NCI-H2029 treated with DMSO at 0.1 percent for 48 hours (cell line): ENCODE measurements at places on chromosomes 13 and 19.

GRCh38 chr13:48496271-48497161 lies 36.4 kb downstream of the RCBTB2 start:
- no peak for DNase-seq

DNA sequence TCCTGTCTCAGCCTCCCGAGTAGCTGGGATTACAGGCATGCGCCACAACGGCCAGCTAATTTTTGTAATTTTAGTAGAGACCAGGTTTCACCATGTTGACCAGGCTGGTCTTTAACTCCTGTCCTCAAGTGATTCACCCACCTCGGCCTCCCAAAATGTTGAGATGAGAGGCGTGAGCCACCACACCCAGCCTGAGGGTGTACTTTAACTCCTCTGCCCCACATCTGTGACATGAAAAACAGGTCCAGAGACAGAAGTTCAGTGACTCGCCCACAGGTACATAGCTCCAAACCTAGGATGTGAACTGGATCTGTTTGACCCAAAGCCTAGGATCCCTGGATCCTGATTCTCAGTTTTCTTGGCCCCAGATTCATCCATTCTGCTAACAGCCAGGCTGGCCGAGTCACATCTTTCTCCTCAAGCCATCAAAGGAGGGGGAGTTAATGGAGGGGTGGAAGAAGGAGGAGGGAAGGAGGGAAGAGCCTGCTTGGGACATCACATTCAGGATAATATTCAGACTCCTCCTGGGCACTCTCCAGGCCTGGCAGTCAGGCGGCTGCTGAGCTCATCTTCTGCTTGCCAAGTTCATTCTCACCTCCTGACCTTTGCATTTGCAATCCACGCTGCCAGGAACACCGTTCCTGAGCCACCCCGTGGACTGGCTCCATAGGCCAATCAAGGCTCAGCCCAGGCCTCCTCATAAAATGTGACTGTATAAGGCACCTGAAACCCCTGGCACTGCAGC lies 3.1 kb downstream of the SPC24 start:
- no peak for DNase-seq

DNA sequence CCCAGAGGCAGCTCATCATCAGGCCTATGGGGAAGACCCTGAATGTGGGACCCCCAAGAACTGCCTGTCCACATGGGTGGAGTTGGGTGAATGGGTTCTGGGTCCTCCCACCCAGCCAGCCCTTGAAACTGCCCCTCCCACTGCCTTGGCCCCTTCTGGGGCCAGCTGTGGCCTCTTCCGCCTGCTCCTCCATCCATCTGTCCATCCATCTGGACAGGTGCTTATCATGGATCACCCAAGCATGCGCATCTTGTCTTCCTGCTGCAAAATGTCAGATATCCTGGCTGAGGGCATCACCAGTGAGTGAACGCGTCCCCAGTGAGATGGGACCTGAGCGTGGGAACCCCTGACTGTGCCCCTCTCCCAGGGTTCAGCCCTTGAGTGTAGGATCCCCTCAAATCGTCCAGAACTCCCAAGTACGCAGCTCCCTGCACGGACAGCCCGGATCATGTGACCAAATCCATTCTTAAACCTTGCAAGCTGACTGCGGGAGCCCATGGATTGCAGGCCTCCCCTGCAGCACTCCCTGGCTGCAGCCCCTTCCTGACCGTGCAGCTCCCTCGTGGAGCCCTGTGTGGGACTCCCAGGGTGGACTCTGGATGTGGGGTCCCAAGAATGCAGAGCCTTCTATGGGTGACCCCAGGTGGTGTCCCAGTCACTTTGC lies 2.0 kb downstream of the STXBP2 start:
- DNase-seq: no peak

DNA sequence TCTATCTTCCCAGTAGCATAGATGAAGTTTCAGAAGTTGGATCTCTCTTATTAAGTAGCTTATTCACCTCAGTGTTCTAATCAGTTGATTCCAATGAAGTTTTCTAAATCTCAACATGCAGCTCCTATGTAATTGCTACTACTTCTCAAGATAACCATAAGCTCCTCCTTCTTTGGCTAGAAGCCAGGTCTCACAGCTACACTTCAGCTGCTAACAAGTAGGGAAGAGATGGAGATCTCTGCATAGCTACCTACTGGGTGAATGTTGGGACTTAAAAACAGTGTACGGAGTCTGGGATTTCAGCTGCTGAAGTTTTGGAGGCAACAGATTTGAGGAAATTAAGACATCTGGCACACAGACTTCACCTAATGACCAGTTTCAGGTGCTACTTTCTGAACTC lies 661.0 kb downstream of the SLITRK1 start:
- DNase-seq: no peak

GRCh38 chr13:113047587-113047986 lies 58.0 kb upstream of the F7 start:
- no peak for DNase-seq

DNA sequence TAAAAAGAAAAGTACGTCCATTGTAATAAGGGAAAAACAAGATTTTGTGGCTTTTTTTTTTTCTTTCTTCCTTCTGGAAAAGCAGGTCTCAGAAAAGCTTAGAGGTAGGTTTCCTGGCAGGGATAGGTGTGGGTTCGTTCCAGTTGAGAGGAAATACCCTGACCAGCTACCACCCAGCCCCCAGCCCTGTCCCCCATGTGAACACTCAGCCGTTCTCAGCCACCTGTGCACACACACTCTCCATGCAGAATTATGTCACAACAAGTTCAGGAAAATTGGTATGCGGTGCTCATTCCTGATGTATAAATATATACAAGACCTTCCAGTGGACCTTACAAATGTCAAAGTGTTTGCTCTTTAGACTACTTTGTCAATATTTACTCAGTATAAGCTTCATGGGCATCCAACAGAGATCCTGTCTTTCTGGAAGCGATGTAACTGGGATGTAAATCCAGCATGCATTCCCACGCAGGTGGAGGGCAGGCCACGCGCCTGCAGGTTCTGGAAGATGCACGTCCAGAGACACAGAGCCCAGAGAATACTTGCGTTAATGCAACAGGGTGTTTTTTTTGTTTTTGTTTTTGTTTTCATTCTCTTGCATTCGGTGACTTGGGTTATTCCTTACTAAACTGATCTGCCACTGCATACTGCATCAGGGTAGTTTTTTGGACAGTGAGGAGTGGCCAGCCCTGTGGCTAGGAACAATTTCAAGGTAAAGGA lies 68.8 kb downstream of the TSHZ3 start:
- no peak for DNase-seq

DNA sequence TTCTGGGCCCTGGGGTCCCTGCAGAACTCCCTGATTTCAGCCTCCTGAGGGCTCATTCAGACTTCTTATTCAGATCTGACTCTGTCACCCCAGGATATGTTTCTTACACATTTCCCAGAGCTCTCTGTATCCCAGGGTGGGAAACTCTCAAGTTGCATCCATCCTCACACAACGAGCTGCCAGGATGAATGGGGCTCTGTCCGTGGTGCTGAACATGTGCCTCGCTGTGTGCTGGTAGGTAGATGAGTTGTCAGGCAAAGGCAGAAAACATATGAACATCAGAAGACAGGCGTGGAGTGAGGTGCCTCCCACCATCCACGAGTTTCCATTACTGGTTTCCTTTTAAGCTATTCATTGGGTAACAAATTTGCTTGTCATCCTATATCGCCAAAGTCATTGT lies 11.4 kb upstream of the IGFL1 start:
- no peak for DNase-seq

- no peak for DNase-seq
Measured at GRCh38 chr13:26213345-26213744, 8.8 kb downstream of the RNF6 start.

DNA sequence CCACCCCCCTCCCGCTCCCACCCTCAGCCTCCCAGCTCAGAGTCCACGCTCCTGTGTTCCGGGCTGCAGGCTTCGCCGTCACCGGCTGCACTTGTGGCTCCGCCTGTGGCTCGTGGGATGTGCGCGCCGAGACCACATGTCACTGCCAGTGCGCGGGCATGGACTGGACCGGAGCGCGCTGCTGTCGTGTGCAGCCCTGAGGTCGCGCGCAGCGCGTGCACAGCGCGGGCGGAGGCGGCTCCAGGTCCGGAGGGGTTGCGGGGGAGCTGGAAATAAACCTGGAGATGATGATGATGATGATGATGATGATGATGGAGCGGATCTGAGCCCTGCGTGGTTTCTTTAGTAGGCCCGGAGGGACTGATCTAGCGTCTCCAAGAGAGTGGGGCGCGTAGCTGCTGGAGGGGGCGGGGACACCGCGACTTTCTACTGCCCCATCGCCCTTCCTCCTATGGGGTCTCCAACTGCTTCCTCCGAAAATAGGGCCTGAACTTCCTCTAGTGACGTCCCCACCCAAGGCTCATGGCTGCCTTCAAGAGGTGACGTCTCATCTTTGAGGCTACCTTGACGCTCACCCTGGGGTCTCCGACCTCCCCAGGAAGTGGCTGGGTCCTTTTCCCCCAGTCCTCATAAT lies 1.4 kb downstream of the RETN start:
- DNase-seq: no peak

GRCh38 chr19:42130254-42130573 lies 2.0 kb downstream of the POU2F2 start:
- no peak for DNase-seq

DNA sequence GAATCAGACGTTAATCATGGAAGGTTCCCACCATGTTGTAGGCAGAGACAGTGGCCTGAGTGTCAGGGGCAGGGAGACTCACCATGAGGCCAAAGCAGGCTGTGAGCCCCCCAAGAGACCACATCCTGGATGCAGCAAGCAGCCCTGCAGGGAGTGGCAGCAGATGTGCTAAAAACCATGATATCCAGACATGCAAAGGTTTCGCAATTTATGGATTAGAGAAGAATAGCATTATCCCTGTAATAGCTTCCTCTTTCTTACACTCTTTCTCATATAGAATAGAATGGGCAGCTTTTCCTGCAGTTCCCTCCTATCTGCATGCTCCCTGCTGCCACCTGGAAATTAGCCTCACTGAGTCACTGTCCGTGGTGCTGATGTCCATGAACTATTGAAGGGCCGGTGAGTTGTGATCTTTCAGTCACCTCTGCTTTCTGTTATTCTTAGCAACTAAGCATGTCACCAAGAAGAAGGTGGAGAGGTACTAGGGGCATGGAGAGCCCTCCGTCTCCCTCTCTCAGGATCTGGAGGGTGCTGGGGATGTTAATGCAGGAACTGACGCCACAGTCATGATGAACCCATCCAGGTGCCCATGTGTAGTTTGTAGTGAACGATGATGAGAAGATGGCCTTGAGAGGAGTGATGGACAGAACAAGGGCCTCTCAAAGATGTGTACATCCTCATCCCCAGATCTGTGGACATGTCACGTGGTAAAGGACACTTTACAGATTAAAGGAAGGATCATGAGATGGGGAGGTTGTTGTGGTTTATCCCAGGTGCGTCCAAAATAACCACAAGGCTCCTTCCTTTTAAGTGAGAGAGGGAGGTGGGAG lies 9.9 kb downstream of the CEACAM4 start:
- no peak for DNase-seq

- no peak for DNase-seq
Measured at GRCh38 chr13:78596736-78597601, 6.4 kb downstream of the POU4F1 start.

- peak; percentile 5 for DNase-seq
Measured at GRCh38 chr13:44191504-44192171, 182.0 kb upstream of the SERP2 start.

GRCh38 chr13:33284031-33284430 lies 1.5 kb downstream of the STARD13 start:
- no peak for DNase-seq

- DNase-seq: no peak
Measured at GRCh38 chr13:98975822-98976261, 2.0 kb downstream of the DOCK9 start.

DNA sequence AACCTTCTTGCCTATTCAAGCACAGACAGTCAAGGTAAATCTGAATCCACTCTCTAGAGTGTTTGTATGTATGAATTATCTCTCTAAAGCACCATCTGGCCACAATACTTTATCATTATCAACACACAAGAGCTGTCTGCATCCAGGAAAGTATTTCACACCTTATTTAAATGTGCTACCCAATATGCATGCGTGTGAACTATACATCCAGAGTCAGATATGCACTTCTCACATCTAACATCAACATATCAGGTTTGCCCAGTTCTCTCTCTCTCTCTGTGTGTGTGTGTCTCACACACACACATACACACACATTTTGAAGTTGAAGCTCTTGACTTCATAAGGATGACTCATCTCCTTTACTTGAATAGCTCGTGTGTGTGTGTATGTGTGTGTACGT lies 697.5 kb upstream of the PCDH20 start:
- no peak for DNase-seq

- DNase-seq: no peak
Measured at GRCh38 chr13:60467098-60467497, 70.1 kb downstream of the TDRD3 start.

DNA sequence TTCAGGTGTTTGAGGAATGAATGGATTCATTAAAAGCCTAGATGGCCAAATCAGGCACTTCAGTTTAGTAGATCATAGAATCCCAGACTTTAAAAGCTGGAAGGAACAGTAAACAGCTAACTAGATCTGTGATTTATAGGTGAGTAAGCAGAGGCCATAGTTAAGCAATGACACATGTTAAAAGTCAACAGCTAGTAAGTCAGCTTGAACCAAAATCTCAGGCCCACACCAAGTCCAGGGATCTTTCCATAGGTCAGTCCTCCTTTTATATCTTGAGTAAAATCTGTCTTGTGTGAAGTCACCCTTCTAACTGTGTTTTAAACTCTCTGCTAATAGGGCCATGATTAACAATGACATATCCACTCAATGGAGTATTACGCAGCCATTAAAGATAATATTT lies 275.5 kb upstream of the SOX21 start:
- no peak for DNase-seq

- no peak for DNase-seq
Measured at GRCh38 chr13:62331384-62331783, 915.7 kb upstream of the PCDH20 start.

DNA sequence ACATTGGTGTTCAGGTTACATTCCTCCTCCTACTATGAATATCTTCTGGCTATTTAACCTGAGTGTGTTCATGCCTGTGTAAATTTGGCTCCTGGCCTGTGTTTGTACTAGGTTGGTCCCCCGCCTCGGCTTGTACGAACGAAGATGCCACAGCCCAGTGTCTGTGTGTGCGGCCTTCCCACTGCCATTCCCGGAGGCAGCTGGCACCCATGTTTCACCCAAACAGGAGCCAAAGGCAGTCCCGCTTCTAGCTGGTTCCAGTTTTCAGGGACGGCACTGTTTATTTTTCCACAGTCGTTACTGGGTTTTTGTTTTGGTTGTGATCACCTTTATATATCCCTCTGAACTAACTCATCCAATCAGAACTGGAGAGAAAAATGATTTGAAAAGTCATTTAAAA lies 102.5 kb upstream of the ZNF536 start:
- no peak for DNase-seq

- no peak for DNase-seq
Measured at GRCh38 chr19:28968721-28969120, 244.2 kb downstream of the UQCRFS1 start.

GRCh38 chr13:98295371-98295770 lies 118.3 kb upstream of the RNF113B start:
- DNase-seq: no peak

- no peak for DNase-seq
Measured at GRCh38 chr19:56765137-56765536, 75.4 kb downstream of the PEG3 start.
